Stomach (tissue), 19 donors: ENCODE measurements at places on chromosomes 1 and 21. TPM values are rescaled to one million over a fixed set of nuclear protein-coding genes. Genes with fewer than 3 reads are reported as not detected.

GRCh38 chr1:230982696-230983095, 3.8 kb downstream of the ARV1 start:
- DNase-seq = no peak

DNA sequence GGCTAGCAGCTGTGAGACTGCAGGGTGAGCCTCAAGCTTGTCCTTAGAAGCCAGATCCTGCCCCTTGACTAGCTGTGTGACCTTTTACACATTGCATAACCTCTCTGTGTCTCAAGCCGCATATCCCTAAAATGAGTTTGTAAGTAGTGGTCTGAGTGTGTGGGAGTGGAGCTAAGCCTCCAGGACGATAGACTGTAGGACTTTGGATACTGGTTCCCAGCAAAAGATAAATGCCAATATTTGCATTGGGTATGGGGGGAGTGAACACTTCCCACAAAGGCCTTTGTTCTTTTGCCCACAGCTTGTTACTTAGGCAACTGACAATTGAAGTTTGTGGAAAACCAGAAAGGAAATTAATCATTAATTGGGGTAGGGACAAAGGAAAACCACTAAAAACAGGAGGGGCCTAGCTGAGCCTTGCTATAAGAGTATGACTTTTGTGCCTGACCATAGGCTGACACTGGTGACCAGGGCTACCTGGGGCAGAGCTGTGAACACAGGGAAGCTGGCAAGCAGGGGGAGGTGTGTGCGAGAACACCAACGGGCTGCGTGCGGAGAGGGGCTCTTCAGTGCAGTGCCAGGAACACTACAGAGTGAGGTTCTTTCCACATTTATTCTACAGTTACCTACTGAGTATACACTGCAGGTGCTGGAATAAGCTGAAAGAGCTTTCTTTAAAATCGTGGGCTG, 102.4 kb upstream of the ETV3 start:
- peak; percentile 83 for DNase-seq

DNA sequence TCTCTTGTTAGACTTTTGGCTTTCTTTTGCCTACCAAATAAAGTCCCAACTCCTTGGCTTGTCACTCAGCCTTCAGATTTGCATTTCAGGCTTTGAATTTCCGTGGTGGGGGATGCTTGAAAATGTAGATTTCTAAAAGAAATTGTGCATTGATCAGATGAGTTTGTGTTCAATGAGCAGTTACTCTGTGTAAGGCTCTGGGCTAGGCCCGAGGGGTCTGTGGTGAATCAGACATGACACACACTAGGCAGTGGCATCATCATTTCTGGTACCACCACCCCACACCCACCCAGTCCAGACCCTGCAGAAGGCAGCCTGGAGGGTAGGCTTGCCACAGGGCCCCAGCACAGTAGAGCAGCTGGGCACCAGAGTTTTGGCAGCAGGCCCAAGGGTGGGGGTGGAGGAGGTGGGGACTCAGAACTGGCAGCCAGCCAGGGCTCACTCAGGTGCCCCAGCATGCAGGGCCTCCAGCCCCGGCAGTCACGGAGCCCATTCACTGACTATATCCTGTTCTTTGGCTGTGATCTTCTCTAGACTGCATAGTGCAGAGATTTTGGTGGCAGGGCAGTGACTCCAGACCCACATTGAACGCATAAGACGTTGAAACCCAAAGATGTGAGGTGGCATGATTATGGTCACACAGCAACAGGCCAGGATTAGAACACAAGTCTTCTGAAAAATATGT, 97.2 kb upstream of the ARTN start:
- DNase-seq = peak; percentile 86

The SLFNL1 gene
- 3.1 TPM for total RNA-seq

The RGS8 gene
- total RNA-seq = not detected

DNA sequence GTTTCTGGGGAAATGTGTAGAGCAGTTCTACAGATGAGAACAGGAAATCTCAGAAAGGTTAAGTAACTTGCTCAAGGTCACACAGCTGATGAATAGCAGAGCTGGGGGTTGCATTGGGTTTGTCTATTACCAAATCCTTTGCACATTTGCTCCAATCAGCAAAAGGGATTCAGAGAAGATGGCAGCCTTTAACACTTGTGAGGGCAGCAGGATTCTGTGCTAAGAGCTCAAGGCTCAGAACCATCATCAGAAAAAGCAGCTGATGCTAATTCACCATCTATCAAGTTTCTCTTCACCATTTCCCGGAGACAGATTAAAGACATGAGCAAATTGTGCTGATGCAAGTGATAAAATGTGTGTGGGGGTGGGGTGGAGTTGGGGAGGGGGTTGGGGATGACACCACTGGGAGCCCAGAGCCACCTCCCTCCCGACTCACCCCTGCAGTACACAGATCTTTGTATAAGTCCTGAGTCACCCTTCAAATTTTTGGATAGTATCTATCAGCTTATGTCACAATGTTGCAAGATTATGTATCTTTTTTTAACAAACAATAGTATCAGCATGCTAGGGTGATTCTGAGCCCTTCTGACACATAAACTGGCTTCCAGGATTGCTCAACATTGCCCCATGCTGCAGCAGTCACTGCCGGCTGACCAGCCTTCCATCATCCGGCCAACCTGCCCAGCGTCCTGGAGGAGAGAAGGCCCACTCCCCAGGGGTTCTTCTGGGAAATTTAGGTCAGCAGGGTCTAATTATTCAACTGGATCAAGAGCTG, 2.8 kb upstream of the SPSB1 start:
- no peak for DNase-seq

DNA sequence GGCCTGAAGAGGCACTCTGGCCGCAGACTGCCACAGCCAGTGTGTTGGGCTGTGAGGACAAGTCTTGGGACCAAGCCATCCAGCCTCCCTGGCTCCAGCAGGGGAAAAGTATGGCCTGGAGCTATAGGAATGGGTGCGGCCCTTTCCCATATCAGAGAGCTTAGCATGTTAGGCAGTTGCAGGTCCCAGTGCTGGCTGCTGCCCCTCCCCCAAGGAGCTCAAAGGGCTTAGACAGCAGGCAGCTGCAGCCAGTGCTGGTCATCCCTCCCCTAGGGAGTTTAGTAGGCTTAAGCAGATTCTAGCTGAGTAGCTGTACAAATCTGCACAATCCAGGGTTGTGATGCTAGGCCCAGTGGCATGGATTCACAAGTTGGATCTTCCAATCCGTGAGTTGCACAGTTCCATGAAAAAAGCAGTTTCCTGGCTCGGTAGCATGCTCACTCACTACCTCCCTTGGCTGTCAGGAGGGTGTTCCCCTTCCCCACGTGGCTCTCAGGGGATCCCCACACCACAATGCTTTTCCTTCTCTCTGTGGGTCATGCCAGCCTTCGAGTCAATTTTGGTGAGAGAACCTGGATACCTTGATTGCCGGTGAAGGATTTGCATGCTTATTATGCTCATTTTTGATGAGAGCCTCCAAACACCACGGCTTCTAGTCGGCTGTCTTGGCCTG, 1490.8 kb downstream of the BRINP3 start:
- DNase-seq = no peak

DNA sequence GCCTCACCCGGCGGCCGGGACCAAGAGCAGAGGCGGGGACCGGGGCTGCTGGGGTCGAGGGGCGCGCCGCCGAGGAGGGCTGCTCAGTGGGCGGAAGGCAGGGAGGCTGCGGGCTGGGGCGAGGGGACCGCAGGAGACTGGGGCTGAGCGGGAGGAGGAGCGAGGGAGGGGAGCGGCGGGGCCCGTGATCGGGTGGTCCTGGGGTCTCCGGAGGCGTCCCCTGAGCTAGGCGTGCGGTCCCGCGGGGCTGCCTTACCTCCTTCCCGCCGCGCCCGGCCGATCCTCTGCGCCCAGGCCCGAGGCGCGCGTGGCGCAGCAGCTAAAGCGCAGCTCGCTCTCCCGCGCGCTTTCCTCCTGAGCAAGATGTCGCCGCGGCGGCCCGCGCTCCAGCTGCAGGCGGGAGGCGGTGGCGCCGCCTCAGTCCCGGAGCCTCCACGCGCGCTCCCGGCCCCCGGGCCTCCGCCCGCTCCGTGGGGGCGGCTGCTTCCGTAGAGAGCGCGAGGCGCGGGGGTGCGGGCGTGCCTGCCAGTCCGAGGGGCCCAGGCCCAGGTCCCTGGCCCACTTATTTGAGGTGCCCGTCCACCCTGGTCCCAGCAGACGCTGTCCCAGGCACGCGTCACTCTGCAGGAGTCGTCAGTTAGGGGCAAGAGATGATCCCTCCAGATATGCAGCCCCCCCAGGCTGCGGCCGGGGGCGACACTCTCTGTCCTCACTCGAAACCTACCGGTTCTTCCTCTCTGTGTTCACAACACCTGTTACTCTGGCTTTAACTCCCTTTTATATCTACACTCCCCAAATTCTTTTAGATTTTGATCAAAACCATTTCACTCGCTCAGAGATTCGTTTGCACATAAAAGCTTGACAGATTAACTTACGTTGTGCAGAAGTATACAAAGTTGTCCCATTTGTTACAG, at the start of gene CCSAP:
TSS of gene CCSAP (minus strand) at position 392 of the 914 bp plus-strand sequence. CDS start 582 bp downstream, outside the sequence.
- peak; percentile 61 for DNase-seq

DNA sequence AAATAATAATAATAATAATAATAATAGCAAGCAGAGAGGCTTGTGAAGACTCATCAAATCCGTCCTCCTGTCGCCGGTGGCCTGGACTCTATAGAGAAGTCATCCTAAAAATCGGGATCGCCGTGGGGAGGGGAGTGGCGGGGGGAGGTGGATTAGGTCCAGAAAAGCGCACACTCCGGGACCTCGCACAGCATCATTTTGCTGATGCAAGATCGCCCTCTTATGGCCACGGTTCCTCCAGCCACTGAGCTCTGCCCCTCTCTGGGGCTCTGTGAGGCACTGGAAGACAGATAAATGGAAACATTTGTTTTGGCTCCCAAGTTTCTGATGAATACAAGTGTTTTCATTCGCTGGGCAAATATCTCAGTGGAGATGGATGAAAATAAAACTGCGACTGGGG, 612.0 kb downstream of the MATN1 start:
- peak; percentile 27 for DNase-seq

GRCh38 chr1:17183388-17184160, 21.4 kb upstream of the PADI1 start:
- peak; percentile 0 for DNase-seq

DNA sequence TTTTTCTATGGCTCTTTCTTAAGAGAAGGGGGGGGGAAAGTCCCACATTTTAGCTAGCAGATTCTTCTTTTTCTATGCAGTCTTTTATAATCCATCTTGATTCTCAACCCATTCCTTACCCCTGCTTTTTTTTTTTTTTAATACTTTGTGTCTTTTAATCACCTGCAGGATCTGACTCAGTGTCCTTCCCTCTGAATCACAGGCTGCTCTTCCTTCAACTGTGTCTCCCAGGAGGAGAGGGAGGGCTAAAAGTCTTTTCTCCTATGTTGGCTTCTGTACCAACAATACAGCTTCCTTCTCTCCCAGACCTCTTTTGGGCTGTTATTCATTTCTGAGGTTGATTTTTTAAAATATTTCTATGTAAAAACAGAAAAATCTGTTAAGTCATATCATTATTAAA, 686.2 kb downstream of the ADGRL2 start:
- no peak for DNase-seq

GRCh38 chr1:236016782-236017400, 48.0 kb downstream of the NID1 start:
- no peak for DNase-seq

The RIPPLY3 gene
- total RNA-seq = not detected

DNA sequence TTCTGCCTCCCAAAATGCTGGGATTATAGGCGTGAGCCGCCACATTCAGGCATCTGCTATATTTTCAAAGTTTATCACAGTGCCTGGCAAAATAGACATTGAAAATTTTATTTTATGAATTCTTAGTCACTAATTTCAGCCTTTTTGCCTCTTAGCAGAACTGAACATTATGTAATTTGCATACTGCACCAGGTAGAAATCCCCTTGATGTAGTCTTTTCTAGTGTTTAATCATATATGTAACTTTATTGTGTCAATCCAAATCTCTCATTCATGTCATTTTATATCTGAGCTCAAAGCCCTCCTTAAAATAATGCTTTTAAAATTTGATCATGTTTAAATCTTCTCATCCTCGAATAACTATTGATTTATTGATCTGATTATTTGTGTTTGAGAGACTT, 19.2 kb downstream of the WDTC1 start:
- DNase-seq = no peak

DNA sequence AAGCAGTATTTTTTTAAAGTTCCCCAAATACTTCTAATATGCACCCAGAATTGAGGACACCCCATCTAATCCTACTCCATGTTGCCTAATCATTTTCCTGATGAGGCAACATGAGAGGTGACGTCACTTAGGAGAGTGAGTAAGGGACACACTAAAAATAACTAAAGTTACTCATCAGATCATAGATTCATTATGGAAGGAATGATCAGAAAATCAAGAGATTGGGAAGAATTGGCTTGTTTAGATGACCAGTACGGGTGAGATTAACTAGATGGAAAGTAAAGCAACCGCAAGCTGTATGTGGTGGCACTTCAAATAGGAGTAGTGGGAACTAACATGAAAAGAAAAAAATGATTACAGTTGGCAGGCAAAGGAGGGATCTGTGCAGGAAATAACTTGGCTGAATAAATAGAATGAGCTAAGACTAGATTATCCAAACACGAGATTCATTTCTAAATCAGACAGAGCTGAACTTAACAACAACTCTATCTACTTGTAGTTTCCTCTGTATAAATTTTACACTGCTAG, 61.4 kb upstream of the CXADR start:
- DNase-seq = no peak

The HCN3 gene
- 3.6 TPM for total RNA-seq

- DNase-seq = no peak
Observed at GRCh38 chr1:43531107-43531905, 623 bp downstream of the PTPRF start.

- DNase-seq = no peak
Observed at GRCh38 chr1:228112167-228112566, 3.1 kb upstream of the MRPL55 start.

The HECTD3 gene
- 50.0 TPM for total RNA-seq

- no peak for DNase-seq
Observed at GRCh38 chr1:1903224-1903623, 11.8 kb upstream of the CALML6 start.

The STYXL2 gene
- not detected for total RNA-seq

DNA sequence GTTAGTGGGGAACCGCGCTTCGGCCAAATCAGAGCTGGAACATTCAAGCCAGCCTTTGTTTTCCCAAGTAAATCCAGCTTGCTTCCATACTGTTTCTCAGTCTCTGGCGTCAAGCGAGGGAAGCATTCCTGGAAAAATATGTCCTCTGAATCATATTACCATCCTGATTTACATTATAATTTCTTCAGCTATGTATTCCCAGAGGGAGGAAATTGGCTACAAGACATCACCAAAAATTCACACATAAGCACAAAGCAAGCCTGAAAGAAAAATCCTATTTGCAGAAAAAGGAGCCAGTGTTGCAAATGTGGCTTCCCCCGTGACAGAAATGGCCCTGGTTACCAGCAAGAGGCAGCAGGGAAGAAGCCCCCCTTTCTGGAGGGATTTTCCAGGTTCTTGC, 233.3 kb downstream of the KCNJ6 start:
- peak; percentile 46 for DNase-seq

DNA sequence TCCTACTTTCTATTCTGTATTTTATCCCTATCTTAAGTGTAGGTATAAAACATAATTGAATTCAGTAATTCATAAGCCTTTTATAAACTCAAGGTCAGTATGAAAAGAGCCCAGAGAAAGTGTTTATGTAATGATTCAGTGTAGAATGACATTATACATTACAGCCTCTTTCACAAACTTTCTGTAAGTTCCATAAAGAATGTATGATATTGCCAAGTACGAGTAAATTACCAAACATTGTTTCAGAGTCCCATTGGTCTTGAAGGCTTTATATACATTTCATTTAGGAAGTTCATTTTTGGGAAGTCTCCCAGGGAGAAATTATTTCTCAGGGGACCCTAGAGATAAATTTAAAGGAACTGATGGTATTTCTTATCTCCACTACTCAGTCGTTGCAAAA, 37.8 kb upstream of the VAMP3 start:
- no peak for DNase-seq
